Stimulated activated CD4-positive, alpha-beta T cell treated with anti-CD3 and anti-CD28 coated beads, TNF-alpha, amount 100 ng/mL, for 4 hours (primary cell): ENCODE measurements at places on chromosomes 5 and 9.
A peak's percentile ranks its signal among the peaks of the same experiment; 100 is the strongest.

- DNase-seq: no peak
Observed at GRCh38 chr9:7436754-7437153, 362.8 kb downstream of the DMAC1 start.

DNA sequence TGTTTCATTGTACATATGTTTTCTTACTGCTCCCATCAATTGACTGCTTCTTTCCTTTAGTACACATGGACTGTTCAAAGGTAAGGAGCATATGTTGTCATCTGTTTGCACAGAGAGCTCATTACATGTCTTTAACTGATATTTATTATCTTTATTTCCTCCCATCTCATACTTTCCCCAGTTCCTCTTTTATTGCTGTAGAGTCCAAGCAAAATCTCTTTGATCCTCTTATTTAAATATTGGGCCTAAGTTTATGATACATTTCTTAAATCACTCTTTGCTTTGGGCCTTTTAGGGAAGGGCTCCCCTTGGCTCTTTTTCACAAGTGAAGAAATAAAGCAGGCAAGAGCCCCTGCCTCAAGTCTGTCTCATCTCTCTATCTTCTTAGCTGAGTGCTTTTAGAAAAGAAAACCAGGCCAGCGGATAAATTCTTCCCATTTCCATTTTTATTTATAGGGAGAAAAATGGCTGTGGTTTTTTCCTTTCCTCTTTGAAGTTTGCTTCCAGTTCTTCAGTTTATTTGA is 152.4 kb downstream of the DOCK2 start:
- DNase-seq: no peak

DNA sequence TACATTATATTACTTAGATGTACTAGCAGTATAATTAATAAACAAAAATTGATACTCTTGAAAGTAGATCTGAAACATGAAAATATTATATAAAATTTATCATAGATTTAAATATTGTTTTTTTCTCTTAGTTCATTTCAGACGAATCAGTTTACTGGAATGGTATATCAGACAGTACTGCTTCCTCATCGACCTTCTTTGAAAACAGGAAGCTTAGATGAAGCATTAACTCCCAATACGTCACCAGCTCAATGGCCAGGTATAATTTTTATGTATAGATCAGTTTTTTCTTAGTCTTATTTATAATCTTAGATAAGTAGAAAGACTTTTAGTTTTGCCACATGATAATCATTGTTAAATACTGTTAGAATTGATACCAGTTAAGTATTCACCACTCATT is 106.3 kb downstream of the DMXL1 start:
- DNase-seq: no peak

DNA sequence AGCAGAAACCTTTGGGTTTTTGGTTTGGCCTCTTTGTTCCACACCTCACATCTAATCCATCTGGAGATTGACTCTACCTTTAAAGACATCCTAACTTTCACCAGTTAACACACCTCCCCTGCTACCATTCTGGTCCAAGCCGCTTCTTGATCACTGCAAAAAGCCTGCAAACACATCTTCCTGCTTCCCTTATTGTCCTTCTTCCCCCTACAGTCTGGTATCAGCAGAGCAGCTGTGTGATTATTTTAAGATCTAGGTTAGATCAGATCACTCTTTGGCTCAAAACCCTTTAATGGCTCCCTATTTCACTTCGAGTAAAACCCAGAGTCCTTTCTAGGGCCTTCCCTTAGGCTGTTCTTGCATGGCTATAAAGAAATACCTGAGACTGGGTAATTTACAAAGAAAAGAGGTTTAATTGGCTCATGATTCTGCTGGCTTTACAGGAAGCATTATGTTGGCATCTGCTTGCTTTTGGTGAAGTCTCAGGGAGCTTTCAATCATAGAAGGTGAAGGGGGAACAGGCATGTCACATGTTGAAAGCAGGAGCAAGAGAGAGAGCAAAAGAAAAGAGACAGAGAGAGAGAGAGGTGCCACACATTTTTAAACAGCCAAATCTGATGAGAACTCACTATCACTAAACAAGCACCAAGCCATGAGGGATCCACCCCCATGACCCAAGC is 1.5 kb upstream of the TEX10 start:
- DNase-seq: no peak

DNA sequence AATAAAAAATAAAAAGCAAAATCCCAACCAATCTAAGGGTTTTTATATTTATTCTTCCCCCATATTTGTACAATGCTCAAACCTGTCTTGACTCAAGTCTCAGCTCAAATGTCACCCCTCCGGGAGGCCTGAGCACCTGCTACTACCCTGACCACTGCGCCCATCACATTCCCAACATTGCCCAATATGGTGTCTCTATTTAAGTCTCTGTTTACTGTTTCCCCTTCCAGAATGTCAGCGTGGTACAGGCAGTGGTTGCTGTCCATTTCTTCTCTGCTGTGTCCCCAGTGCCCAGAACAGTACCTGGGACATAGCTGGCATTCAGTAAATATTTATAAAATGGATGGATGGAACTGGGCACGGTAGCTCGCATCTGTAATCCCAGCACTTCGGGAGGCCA is 47.3 kb upstream of the PRRC2B start:
- DNase-seq: no peak

- no peak for DNase-seq
Observed at GRCh38 chr9:118108971-118109370, 404.8 kb downstream of the TLR4 start.

DNA sequence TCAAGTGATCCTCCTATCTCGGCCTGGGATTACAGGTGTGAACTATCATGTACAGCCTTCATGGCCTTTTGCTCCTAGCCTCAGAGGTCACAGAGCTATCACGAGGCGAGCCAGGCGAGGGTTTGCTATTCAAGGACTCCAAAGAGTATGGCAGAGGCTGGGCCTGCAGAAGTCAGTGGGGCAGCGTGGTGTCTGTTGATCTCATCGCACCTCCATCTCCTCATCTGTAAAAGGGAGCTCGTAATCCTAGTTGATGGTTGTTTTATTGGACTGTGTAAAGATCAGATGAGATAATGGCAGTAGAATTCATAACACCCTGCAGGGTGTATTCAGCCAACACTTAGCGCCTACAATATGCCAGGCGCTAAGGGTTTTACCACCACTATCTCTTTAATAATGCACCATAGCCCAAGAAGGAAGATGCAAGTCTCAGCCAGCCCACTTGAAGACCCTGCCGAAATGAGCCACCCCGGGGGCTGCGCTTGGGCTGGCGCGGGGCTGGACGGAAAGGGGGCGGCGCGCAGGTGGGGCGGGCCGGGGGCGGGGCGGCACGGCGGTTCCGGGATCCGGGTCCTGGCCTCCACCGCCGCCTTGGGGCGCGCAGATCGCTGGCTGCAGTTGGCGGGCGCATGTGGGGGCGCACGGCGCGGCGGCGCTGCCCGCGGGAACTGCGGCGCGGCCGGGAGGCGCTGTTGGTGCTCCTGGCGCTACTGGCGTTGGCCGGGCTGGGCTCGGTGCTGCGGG is at the start of gene GALNT12:
TSS of gene GALNT12 (plus strand) at position 601 of the 744 bp plus-strand sequence. CDS start at position 630, 29 bp downstream.
- peak; percentile 21 for DNase-seq

DNA sequence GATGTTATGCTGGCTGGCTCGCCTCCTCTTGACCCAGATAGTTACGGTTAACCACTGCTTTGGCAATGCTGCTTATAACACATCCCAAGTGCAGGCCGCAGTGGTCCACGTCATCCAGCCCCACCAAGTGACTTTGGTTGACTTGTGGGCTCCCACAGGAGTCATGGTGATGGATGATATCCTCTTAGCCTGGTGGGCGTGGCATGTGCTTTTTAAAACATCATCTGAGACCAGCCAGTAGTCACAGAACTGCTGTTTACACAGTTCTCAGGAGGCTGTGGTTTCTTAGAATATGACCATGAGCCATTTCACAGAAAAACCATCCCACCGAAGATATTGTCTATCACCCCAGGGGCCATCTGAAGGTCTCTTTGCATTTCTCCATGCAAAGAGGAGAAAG is 216.9 kb downstream of the SH3GL2 start:
- no peak for DNase-seq

DNA sequence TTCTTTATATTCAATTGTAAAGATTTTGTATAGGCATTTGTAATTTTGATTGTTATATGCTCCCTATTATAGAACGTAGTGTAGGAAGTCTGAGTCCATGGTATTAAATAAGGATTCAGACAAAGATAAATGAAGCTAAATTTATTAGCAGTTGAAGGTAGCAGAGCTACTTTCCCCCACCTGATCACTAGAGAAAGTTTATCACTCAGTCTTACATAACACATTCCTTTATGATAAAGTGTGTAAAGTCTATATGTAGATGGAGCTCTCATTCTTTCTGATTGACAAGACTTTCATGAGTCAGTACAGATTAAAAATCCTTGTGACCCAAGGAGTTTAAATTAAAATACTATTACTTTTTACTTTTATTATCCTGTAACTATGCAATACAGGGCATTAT is 2.3 kb upstream of the MIER3 start:
- DNase-seq: no peak

DNA sequence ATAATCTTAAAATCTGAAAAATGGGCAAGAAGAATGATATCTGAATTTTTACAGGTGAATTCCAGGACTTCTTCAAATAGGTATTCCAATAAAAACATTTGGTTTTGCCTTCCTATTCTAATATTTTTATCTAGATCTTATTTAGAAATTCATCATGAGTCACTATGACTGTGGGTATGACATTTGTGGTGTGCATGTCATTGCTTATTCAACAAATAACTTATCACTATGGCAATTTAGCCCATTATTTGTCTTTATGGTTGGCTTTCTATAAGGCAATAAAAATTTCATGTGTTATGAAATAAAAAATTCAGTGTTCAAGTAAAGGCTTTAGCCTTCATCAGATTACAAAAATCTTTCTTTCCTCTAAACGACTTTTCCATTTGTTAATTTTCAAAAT is 1139.6 kb upstream of the NUDT12 start:
- no peak for DNase-seq

GRCh38 chr9:136140046-136140445 is 21.4 kb upstream of the TMEM250 start:
- DNase-seq: no peak

DNA sequence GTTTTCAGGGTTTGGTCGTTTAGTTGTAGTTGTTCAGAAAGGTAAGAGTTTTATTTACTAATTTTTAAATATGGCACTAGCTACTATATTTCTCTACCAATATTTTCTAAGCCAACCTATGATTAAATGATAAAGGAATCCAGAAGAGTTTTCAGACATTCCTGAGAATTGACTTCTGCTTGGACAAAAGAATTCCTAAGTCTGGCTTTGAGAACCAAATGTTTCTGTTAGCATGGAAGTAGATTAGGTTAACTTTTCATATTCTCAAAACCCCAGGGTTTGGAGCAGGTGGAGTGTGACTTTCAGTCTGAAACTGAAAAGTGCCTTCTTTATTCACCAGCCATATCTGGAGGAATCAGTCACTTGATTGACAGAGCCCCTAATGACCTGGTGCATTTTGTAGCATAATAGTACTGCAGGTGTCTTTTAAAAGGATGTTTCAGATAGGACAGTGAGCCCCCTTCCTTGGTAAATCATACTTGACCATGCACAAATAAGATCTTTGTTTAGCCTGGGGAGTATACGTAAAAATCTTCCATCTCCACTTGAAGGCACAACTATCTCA is 457.0 kb upstream of the ZNF462 start:
- no peak for DNase-seq

GRCh38 chr5:157400741-157401495 is 59.1 kb upstream of the NIPAL4 start:
- no peak for DNase-seq

DNA sequence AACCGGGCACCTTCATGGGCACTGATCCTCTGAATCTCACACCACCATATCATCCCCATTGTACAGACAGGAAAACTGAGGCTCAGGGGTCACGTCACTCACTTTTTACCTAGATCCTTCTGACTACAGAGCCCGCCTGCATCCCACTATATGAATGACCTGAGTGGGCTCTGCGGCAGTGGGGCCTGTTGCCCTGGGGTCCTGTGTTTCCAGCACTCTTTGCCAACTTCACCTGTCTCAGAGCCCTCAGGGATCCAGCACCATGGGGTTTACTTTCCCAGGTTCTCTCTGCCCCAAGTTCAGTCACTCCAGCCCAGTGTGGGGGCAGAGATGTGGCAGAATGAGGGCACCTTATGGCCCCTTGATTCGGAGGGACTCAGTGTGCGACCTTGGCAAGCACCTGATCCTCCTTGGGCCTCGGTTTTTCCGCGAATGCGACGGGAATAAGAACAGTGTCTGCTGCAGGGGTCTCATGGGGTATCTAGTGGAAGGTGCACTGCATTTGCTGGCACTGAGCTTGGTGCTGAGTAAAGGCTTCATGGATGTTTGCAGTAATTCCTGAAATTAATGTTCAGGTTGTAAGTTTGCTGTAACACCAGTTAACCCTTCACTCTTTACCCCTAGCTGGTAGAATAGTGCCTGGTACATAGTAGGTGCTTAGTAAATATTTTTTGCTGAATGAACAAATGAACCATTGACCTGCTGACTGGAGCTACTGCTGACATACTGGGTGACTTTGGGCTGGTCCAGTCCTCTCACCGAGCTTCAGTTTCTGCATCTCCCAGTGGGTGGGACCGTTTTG is 47.1 kb upstream of the BOD1 start:
- DNase-seq: no peak

GRCh38 chr5:110716247-110717245 is 9.9 kb downstream of the TMEM232 start:
- no peak for DNase-seq

- no peak for DNase-seq
Observed at GRCh38 chr9:133050781-133051180, 11.0 kb upstream of the CEL start.

DNA sequence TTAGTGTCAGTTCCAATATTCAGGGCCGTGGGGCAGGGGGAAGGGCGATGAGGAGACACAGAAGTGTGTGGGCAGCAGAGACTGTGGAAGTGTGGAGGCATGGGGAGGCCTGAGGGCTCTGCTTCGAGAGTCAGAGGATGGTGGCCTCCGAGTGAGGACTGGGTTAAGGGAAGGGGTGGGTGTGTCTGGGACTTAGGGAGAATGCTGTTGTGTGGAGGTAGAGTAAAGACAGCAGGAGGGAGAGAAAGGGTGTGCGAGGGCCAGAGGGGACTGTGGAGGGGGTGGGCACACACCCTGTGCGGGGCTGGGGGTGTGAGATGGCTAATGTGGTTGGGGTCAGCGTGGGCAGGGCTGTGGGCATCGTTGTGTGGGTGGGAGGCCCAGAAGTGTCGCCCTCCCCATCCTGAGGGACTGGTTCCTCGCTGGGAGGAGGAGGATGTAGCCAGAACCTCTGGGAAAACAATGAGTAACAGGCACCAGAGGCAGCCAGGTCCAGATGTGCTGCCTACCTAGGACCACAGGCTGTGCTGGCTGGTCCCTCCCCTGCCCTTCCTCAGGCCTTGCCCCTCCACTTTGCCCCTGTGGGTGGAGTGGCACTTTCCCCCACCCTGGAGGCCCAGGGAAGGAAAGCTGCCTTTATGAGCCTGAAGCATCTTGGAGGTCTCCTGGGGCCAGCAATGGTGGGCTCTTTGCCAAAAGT is 4.2 kb downstream of the USP20 start:
- DNase-seq: no peak

- DNase-seq: no peak
Observed at GRCh38 chr5:61768692-61769281, 436.7 kb downstream of the ZSWIM6 start.

DNA sequence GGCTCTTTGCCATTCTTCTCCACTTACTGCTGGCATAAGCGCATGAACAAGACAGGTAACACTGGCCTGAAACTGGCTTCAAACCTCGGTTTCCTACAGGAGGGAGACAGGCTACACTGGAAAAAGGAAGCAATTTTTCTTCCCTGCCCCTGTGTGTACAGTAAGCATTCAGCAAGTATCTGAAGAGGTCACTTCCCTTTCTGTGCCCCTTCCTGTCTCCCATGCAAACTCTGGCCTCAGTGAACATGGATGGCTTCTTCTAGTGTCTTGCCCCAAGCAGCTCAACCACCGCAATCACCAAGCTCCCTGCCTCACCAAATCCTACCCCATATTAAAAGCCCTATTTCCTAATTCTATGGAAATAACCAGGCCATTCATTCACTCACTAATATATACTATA is 42.4 kb downstream of the SERINC5 start:
- DNase-seq: no peak
